ENCODE measurements at places on chromosomes 5 and 9.

- no peaks in the 10 kb centered on the region for H3K36me3 ChIP-seq
- no peak overlapping the region for H3K27ac ChIP-seq
- no peak for DNase-seq
- H3K27me3 ChIP-seq, result peaks cover 8% of the 10 kb centered on the region
These were observed 123.5 kb downstream of the KCNIP1 start for GRCh38 chr5:170627271-170627670.

DNA sequence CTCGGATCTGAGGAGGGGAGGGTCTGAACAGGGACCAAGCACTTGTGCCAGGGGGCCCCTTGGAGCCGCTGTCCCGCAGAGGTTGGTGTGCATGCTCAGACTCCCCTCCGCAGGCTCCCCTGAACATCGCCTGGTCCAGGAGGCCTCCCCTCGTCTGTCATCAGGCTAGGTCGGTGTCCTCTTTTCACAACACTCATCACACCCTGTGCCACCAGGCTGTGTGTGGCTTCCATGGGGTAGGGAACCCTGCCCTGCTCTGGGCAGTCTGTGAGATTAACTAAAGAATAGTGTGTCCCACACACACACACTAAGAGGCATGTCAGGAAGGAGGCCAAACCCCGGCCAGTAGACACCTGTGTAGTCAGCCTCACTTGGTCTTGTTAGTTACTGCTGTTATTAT, 119.3 kb downstream of the C5orf15 start:
- H3K27ac ChIP-seq, result no peak overlapping the region
- H3K36me3 ChIP-seq, result no peaks in the 10 kb centered on the region
- H3K27me3 ChIP-seq, result no peaks in the 10 kb centered on the region
- no peak for DNase-seq
- H3K4me1 ChIP-seq, result peaks cover 9% of the 10 kb centered on the region

DNA sequence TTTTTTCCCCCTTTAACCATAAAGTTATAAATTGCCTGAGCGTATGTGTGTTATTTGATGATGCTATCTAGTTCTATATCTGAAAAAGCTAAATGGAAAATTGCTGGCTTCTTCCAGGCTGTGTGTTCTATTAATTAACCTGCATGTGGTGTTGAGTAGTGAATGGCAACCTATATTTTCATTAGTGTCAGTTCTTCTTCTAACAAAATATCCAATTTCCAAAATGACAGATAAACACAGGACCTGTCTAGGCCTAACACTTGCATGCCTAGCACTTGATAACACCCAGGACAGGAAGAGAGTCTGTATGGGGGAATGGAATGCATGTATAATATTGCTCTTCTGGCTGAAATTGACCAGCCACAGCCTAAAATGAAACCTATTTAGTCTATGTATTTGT, 91.7 kb downstream of the CD180 start:
- peaks cover 2% of the 10 kb centered on the region for H3K27me3 ChIP-seq
- DNase-seq, result no peak
- no peak overlapping the region for H3K4me3 ChIP-seq

GRCh38 chr9:124355941-124356744, 59.1 kb downstream of the PSMB7 start:
- peaks cover 37% of the 10 kb centered on the region for H3K36me3 ChIP-seq
- peaks cover 11% of the 10 kb centered on the region for H3K27me3 ChIP-seq
- no peak overlapping the region for H3K4me3 ChIP-seq
- H3K27ac ChIP-seq, result peak overlapping the region; percentile 25

DNA sequence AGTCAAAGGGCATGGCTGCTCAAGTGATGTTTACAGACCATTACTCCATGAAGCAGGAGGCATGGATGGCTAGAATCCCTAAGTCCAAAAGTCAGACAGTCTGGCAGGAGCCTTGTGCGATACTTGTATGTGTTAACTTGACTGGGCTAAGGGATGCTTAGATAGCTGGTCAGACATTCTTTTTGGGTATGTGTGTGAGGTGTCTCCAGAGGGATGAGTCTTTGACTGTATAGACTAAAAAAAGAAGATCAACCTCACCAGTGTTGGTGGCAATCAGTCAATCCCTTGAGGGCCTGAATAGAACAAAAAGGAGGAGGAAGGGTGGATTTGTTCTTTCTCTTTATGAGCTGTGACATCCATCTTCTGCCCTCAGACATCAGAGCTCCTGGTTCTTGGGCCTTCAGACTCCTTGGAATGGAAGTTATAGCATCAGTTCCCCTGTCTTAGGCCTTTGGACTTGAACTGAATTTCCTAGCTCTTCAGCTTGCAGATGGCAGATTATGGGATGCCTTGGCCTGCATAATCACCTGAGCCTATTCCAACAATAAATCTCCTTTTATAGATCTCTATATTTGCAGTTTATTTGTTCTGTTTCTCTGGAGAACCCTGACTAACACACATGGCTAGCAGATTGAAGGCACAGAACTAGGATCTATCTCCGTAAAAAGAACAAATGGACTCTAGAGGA, 9.7 kb upstream of the HSPB3 start:
- DNase-seq, result no peak
- H3K36me3 ChIP-seq, result no peaks in the 10 kb centered on the region
- no peaks in the 10 kb centered on the region for H3K4me1 ChIP-seq
- H3K27me3 ChIP-seq, result no peaks in the 10 kb centered on the region
- no peak overlapping the region for H3K27ac ChIP-seq

DNA sequence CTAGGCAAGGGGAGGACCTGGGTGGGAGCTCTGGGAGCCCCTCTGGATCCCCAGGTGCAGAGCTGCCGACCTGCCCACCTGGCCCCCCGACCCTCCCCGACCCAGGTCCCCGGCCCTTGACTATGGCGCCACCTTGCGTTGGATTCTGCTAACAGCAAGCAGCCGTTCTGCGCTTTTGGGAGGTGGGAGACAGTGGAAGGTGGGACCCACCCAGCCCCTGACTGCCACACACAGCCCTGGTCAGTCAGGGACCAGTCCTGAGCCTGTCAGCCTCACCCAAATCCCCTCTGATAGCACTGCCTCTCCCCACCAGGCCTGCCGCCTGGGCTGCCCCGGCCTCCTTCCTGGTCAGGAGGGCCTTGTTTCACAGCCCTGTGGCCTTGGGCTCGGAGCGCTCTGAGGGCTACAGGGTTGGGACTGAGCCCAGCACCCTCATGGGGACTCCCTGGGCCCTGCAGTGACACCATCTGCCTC, 77.9 kb downstream of the HMCN2 start:
- no peaks in the 10 kb centered on the region for H3K4me1 ChIP-seq
- no peak overlapping the region for H3K27ac ChIP-seq
- H3K4me3 ChIP-seq, result no peak overlapping the region

DNA sequence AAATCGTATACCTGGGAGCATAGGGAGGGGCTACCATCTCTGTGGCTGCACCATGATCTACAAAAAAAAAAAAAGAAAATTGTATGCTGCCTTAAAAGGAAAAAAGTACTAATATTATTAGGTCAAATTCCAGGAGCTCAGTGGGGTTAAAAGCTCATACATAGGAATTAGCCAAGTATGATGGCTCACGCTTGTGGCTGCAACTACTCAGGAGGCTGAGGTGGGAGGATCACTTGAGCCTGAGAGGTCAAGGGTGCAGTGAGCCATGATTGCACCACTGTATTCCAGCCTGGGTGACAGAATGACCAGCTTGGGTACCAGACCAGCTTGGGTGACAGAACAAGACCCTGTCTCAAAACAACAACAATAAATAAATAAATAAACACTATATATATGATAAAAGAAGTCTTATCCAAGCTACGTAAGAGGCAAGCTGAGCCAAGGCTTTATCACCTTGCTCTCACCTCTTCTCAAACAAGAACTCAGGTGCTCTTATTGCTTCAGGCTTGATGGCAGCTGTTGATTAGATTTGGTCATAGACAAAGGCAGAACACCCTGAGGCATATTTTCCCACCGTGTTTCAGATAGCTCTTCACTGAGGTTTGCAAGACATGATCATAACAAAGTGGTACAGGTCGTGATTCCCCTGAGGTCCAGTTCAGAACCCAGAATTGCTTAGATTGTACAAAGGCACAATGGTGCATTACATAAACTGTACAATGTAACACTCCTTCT, 3.3 kb upstream of the FBXW11 start:
- peaks cover 4% of the 10 kb centered on the region for H3K36me3 ChIP-seq
- peaks cover 23% of the 10 kb centered on the region for H3K4me1 ChIP-seq
- H3K27ac ChIP-seq, result no peak overlapping the region
- H3K4me3 ChIP-seq, result no peak overlapping the region
- DNase-seq, result no peak

- no peak overlapping the region for H3K4me3 ChIP-seq
- DNase-seq, result peak; percentile 61
- peaks cover 29% of the 10 kb centered on the region for H3K4me1 ChIP-seq
- H3K36me3 ChIP-seq, result no peaks in the 10 kb centered on the region
- H3K27me3 ChIP-seq, result peaks cover 15% of the 10 kb centered on the region
These were observed 3.7 kb upstream of the SLC9A3 start for GRCh38 chr5:527646-528628.

DNA sequence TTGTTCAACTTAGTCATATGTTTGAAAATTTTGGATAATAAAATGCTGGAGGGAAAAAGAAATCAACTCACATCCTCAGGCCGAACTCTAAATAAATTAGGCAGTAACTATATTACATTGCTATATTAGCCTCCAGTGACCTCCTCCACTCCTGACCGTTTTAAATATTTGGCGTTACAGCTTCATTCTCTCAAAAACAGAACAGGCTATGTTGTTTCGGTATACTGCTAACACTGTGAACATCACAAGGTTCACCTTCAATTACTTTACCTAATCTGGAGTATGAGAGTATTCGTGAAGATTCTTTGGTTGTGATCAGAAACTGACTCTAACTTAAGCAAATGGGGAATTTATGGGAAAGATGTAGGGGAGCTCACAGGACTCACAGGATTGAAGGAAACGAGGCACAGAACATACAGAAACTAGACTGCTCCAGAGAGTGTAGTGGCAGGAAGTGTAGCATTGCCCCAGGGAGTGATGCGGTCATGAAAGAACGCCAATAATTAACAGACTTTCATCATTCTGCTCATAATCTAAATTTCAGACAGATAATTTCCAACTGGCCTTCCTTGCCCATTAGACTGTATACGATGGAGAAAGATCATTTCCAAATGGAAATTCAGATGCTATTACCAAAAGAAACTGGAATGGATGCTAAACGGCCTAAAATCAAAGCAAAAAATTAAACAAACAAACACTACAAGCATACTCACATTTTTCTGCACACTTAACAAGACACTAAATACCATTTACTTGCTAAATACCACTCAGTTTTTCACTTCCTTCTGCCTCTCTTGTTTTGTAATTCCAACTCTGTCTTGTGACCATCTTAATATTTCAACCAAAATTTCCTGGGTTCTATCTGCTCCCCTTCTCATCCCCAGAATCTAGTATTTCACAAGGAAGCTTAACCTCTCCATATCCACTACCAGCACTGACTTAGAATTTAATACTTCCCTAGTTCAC, 110.1 kb upstream of the LPAR1 start:
- H3K4me3 ChIP-seq, result no peak overlapping the region
- no peak overlapping the region for H3K27ac ChIP-seq
- no peaks in the 10 kb centered on the region for H3K36me3 ChIP-seq
- H3K4me1 ChIP-seq, result no peaks in the 10 kb centered on the region
- no peak for DNase-seq
- H3K27me3 ChIP-seq, result no peaks in the 10 kb centered on the region

- no peak for DNase-seq
- peaks cover 1% of the 10 kb centered on the region for H3K27me3 ChIP-seq
These were observed 210.2 kb downstream of the TSSK1B start for GRCh38 chr5:113224605-113225065.

DNA sequence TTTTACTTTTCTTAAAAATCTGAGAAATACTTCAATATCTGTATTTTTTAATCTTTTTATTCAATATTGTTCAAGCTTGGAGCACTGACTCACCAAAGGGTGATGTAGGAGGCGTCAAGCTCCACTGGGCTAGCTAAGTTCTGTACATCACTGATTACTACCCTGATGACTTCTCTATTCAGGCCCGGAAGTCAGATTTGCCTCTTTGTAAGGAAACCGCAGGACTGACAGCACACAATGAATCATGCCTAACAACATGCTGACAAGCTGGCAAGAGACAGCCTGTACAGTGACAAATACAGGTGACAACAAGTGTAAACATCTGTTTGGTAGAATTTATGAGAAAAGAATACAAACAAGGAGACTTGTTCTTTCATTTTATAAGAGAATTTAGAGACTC, 627.9 kb upstream of the RORB start:
- no peaks in the 10 kb centered on the region for H3K36me3 ChIP-seq
- no peak overlapping the region for H3K27ac ChIP-seq
- no peaks in the 10 kb centered on the region for H3K27me3 ChIP-seq
- H3K4me3 ChIP-seq, result no peak overlapping the region

- H3K36me3 ChIP-seq, result peaks cover 18% of the 10 kb centered on the region
- H3K27ac ChIP-seq, result no peak overlapping the region
- no peak for DNase-seq
- peaks cover 21% of the 10 kb centered on the region for H3K4me1 ChIP-seq
- H3K27me3 ChIP-seq, result no peaks in the 10 kb centered on the region
- H3K4me3 ChIP-seq, result no peak overlapping the region
These were observed 213.7 kb downstream of the DCP2 start for GRCh38 chr5:113190347-113190746.

- DNase-seq, result no peak
- H3K4me1 ChIP-seq, result no peaks in the 10 kb centered on the region
- no peak overlapping the region for H3K4me3 ChIP-seq
- no peak overlapping the region for H3K27ac ChIP-seq
- no peaks in the 10 kb centered on the region for H3K36me3 ChIP-seq
These were observed 970.9 kb downstream of the TAF11L14 start for GRCh38 chr5:18605186-18605585.

- DNase-seq, result no peak
- H3K36me3 ChIP-seq, result no peaks in the 10 kb centered on the region
- H3K4me1 ChIP-seq, result peaks cover 17% of the 10 kb centered on the region
- no peak overlapping the region for H3K4me3 ChIP-seq
- H3K27ac ChIP-seq, result no peak overlapping the region
These were observed 75.3 kb upstream of the BARHL1 start for GRCh38 chr9:132506977-132507669.

GRCh38 chr5:37900692-37901091, 60.9 kb upstream of the GDNF start:
- peaks cover 4% of the 10 kb centered on the region for H3K36me3 ChIP-seq
- H3K27ac ChIP-seq, result no peak overlapping the region
- no peaks in the 10 kb centered on the region for H3K4me1 ChIP-seq
- no peak overlapping the region for H3K4me3 ChIP-seq
- H3K27me3 ChIP-seq, result no peaks in the 10 kb centered on the region
- DNase-seq, result no peak

DNA sequence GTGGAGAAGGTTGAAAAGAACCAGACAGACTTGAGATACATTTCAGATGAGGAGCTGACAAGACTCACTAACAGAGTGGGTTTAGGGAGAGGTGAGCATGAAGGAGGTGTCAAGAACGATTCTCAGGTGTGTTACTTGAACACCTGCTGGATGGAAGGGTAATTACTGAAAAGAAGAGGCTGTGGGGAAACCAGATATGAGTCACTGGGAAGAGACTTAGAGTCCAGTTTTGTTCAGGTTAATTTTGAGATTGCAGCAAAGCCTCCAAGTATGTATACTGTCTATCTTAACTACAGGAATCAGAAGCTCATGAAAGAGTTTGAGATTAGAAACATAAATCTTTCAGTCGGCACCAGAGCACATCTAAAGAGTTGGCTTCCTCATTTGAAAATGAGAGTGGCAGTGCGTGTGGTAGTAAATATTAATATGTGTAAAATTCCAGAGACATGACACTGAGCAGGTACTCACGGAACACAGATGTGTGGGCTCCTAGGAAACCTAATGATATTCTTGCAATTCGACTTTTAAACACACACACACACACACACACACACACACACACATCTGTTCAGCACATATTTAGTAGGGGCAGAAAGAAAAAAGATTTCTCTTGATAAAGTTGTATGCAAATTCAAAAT, 197.1 kb downstream of the CDH18 start:
- no peak overlapping the region for H3K4me3 ChIP-seq
- H3K27ac ChIP-seq, result no peak overlapping the region
- no peaks in the 10 kb centered on the region for H3K36me3 ChIP-seq
- no peak for DNase-seq
- no peaks in the 10 kb centered on the region for H3K27me3 ChIP-seq

Data from endothelial cell (in vitro differentiated cells).